ENCODE measurements at places on chromosomes 12 and 14.

GRCh38 chr12:101591781-101592180 lies 3.0 kb upstream of the MYBPC1 start:
- no peak for DNase-seq

GRCh38 chr12:91316907-91317269 lies 134.3 kb upstream of the DCN start:
- no peak for DNase-seq

DNA sequence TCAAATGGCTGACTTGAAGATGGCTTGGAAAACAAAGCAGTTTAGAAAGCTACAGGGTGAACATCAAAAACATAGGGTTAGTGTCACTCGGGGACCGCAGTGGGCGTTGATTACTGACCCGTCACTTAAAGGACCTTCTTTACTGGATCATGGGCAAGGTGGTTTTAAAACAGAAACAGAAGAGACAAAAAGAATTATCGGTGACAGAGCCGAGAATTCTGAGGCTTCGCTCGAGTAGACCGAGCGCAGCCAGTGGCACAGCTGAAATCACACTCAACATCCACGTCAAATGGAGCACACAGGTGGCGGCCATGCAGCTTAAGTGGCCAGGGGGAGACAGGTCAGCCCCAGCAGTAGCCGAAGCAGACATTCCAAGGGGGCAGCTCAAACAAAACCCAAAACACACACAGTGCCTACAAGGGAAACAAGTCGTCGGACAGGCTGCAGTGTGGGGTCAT lies 17.3 kb downstream of the SNRNP35 start:
- DNase-seq, result no peak

- no peak for DNase-seq
These were observed 52.3 kb downstream of the IPO8 start for GRCh38 chr12:30643366-30643765.

GRCh38 chr12:75553836-75554555 lies 42.6 kb upstream of the KRR1 start:
- DNase-seq, result no peak

DNA sequence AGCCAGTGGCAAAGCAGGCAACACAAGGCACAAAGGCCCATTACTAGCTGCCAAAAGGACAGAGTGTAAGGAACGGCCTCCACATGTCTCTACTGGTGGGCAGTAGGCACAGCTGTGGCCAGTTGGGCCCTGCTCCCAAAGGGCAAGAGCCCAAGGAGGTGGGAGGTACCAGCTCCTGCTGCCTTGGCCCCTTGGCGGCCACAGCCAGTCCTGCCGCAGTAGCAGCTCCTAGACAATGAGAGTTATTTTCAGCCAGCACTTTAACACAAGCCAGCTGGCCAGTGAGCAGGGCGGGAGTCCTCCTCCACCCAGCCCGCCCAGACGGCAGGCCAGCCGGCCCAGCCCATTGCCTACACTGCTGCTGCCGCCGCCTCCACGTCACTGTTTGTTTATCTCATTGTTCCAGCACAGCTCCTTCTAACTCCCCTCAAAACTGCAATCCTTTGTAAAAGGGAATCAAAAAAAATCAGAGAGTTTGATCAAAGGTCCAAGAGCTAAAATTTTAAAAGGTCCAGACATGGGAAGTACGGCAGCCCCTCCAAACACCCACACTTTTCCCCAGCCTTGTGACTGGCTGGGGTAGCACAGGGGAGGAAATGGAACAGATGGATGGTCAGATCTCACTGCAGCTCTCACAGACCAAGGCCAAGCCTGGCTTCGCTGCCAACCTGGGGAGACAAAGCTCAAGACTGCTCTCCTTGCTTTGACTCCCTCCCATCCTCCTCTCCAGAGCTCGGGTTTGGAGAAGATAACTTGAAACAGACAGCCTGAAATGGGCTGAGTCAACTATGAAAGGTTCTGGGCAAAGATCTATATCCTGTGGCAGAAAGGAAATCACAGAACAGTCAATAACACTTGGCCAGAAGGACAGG lies 33.5 kb downstream of the FMNL3 start:
- peak; percentile 69 for DNase-seq

DNA sequence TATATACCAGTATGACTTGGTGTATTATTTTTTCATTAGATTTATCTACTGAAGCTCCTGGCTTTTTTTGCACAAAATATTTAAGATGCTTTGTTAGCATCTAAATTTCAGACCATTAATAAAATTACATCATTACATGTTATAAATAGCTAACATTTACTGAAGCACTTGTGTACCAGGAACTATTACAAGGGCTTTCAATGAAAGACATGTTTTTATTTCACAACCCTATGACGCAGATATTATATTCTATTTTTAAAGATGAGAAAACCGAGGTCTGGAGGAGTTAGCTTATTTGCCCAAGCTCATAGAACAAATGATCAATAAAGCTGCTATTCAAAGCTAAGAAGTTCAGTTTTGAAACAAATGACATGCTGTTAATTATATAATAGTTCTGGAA lies 420.4 kb upstream of the DCN start:
- DNase-seq, result no peak

DNA sequence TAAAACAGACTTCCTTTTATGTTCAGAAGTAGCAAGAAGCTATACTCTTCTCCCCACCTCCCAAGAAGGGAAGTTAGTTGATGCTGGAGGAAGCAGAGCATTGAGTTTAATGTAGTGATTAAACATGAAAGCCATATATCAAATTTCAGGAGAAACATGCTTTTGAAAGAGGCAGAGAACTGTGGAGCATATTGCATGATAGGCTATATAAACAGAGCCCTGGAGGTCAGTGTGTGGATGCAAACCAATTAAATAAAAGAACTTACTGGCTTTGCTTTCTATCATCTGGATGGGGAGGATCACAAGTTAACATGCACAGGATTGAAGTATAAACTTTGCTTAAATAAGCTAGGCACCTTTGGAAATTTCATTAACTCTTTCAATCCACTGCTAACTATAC lies 94.1 kb downstream of the MSRB3 start:
- DNase-seq, result no peak

GRCh38 chr12:65022421-65022820 lies 98.7 kb downstream of the WIF1 start:
- DNase-seq, result no peak

DNA sequence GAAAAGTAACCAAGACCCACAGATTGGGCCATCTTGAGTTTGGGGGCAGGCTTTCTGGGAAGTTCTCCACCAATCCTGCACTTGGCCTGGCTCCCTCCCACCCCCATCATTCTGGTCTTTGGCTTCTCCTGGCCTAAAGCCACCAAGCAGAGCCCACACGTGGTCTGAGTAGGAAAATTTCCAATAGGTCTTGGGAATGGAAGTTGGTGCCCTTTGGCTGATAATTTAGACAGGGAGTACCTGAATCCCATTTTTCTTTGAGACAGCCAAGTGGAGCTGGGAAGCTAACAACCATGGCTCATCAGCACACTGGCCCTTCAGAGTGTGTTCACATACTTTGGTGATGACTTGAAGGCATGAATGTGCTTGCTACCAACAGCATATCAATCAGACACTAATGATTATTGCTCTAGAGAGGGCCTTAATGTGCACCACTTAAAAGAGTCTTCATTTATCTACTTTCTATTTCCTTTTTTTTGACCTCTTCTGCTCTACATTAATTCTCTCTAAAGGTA lies 156.0 kb downstream of the EGLN3 start:
- no peak for DNase-seq

DNA sequence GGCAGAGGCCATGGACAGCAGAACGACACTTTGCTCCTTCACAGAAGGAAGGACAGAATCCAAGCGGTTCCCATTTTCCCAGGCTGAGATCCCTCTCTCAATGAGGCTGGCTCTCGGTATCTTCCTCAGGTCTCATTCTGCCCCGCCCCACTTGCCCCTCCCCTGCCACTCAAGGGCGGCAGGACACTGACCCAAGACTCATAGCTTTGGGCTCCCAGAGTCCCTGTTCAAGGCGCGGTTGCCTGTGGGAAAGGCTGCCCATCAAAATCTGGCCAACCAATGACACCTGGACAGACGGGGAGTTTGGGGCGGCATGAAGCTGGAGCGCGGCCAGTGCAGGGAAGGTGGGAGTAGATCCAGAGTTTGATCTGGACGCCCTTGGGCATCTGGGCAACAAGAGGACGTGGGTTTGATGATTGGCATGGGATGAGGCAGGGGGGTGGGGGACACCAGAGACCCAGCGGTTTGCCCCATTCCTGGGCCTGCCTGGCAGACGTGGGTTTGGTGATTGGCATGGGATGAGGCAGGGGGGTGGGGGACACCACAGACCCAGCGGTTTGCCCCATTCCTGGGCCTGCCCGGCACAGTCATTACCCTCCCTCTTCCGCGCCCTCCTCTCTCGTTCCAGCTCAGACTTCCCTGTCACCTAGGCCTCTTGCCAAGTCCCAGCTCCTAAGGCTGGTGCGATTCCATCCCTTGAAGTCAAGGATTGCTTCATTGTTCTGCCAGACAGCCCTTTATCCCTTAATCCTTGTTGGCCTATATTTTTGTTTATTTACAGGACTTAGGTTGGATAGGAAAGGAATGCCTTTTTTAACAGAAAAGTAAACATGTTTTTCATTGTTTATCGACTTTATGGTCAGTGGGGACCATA lies 92.1 kb downstream of the NINJ2 start:
- DNase-seq, result no peak

DNA sequence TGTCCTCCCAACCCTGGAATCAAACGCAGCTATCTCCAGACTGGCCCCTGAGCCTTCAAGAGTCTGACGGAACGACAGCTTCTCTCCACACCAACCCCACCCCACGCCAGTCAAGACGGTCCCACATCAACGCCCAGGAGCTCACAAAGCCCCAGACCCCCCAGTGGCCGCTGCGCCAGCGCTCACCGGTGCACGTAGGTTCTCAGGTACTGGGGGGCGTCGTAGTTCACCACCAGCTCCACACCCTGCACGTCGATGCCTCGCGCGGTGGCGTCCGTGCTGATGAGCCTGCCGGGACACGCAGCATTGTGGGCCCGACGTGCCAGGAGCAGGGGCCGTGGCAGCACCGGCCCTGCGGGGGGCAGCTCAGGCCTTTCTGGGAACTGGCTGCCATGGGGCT lies 4.2 kb downstream of the DDX51 start:
- DNase-seq, result no peak

- DNase-seq, result peak; percentile 76
These were observed 93.9 kb downstream of the KSR2 start for GRCh38 chr12:117874842-117875434.

DNA sequence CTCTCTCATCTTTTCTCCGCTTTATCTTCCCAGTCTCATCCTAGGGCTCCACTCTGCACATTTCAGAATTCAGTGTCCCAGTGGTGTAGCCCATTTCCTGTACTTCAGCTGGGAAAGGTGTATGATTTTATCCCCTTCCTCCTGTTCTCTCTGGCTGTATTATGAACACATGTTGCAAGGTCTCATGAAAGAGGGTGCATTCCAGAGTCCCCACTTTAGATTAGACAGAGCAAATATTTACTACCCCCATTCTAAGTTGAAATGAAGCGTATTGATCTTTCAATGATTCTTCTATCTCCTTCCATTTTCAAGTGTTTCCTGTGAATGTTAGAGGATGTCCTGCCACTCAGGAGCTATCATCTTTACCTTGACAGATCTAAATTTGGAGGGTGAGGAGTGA lies 123.2 kb downstream of the WIF1 start:
- DNase-seq, result no peak

DNA sequence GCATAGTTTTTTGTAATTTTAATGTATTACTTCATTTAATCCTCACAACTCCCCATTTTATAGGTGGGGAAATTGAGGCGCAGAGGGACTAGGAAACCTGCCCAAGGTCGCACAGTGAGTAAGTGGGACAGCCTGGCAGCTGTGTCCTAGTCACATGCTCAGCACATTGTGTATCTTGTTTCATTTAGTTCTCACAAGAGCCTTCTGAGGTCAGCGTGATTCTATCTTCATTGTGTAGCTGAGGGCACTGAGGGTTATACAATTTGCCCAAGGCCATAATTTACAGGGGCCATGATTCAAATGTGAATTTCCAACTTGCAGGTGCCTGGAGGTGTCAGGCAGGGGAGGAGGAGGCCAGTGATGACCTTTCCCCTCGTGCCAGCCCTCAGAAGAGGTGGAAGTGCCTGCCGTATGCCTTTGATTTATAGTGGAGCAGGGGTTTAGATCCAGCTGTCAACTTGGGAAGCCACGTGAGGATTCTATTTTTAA lies 30.3 kb upstream of the SMOC1 start:
- peak; percentile 55 for DNase-seq

GRCh38 chr12:57203791-57204190 lies 12.8 kb upstream of the NXPH4 start:
- DNase-seq, result no peak

DNA sequence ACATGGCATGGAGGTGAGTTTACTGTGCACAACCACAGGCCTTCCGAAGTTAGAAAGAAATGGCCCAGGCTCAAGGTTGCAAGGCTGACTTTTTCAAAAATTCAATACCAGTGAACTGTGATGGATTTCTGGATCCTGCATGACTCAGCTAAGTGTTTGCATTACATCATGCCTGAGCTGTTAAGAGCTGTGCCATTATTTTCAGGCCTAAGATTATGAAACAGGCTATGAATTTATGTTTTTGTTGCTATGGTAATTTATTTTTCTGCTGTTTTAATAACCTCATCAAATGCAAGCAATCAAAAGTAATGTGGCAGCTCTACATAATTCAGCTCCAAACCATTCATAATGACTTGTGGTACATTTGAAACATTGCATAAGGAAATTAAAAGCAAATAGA lies 457.7 kb upstream of the TMEM132C start:
- no peak for DNase-seq

GRCh38 chr12:16349131-16349460 lies 1.7 kb downstream of the MGST1 start:
- no peak for DNase-seq

DNA sequence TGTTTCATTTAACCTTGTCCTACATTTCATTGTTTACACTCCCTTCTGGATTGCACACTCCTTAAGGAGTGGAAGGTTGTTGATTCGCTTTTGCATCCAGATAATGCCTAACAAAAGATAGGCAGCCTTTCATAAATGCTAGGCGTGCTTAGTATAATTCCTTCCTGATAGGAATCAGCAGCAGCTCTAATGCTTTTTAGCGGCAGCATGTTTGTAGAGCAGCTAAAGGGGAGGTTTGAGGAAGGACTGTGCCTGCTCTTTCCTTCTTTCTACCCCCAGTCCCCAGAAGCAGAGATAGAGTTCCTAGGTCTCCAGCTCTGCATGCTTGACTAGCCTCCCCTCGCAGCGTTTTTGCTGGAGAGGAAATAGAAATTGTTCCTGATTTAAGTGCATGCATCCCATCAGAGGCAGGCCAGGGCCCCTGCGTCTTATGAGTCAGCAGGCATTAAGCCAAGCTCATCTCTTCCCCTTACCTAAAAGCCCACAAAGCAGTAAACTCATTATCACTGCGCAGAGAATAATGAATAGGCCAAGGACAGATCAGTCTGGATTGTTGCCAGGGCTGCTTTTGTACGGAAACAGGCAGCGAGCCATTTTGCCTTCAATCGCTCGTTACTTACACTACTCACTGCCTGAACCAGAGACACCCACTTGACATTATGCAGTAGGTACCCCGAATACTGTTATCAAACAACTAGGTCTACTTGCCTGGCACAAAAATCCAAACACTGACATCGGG lies 14.0 kb upstream of the TBPL2 start:
- peak; percentile 72 for DNase-seq

GRCh38 chr12:13652105-13652504 lies 329.3 kb downstream of the GRIN2B start:
- DNase-seq, result no peak
